T-helper 17 cell (primary cell): ENCODE measurements at places on chromosomes 1 and 21. TPM values are rescaled to one million over a fixed set of nuclear protein-coding genes. Genes with fewer than 3 reads are reported as not detected.

GRCh38 chr21:24112020-24112419 is 1495.3 kb downstream of the MRPL39 start:
- no peaks in the 10 kb centered on the region for H3K4me1 ChIP-seq
- H3K4me3 ChIP-seq = no peak overlapping the region
- no peaks in the 10 kb centered on the region for H3K27me3 ChIP-seq
- no peak for DNase-seq
- H3K36me3 ChIP-seq = no peaks in the 10 kb centered on the region
- no peak overlapping the region for H3K27ac ChIP-seq

- H3K4me3 ChIP-seq = no peak overlapping the region
- no peaks in the 10 kb centered on the region for H3K4me1 ChIP-seq
- DNase-seq = no peak
- peaks cover 22% of the 10 kb centered on the region for H3K27me3 ChIP-seq
Measured at GRCh38 chr1:29248409-29248808, 12.1 kb downstream of the PTPRU start.

DNA sequence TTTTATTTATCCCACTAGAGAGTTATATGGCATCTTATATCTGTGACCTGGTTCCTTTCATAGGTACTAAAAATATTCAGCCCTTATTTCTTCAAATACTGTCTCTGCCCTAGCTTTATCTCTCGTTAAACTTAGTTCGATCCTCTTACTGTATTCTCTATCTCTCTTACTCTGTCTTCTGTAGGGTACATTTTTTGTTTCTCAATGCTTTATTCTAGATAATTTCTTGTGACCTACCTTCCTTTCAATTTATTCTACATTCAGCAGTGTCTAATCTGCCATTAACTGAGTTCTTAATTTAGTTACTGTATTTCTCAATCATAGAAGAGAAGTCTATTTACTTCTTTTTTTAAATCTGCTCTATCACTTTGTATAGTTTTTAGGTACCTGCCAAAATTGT is 1.8 kb upstream of the ZFP69 start:
- H3K27ac ChIP-seq = no peak overlapping the region
- no peaks in the 10 kb centered on the region for H3K27me3 ChIP-seq
- H3K4me1 ChIP-seq = peaks cover 16% of the 10 kb centered on the region

GJA4 gene
- not detected for total RNA-seq

TRPM2 gene
- 26.1 TPM for total RNA-seq

PLEKHN1 gene
- total RNA-seq = 3.4 TPM

KIAA1614 gene
- 0.08 TPM for total RNA-seq

DNA sequence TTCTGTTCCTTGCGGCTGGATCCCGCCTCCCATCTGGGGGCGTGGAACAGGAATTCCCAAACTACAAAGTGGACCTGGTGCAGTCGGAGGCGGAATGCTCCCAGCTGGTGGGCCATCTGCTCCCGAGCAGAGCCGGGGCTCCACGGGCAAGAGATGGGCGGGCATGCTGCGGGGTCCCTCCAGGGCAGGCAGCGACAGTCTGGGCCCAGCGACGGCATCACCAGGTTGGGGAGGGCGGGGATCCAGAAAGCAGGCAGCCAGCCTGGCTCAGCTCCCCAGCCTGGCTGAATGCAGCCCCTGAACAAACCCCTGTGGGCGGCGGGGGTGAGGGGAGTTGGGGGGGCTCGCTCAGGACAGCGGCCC is 3.6 kb downstream of the MEGF6 start:
- no peaks in the 10 kb centered on the region for H3K36me3 ChIP-seq
- H3K4me1 ChIP-seq = peaks cover 8% of the 10 kb centered on the region
- no peak overlapping the region for H3K27ac ChIP-seq
- H3K27me3 ChIP-seq = peaks cover 15% of the 10 kb centered on the region
- H3K4me3 ChIP-seq = no peak overlapping the region

DNA sequence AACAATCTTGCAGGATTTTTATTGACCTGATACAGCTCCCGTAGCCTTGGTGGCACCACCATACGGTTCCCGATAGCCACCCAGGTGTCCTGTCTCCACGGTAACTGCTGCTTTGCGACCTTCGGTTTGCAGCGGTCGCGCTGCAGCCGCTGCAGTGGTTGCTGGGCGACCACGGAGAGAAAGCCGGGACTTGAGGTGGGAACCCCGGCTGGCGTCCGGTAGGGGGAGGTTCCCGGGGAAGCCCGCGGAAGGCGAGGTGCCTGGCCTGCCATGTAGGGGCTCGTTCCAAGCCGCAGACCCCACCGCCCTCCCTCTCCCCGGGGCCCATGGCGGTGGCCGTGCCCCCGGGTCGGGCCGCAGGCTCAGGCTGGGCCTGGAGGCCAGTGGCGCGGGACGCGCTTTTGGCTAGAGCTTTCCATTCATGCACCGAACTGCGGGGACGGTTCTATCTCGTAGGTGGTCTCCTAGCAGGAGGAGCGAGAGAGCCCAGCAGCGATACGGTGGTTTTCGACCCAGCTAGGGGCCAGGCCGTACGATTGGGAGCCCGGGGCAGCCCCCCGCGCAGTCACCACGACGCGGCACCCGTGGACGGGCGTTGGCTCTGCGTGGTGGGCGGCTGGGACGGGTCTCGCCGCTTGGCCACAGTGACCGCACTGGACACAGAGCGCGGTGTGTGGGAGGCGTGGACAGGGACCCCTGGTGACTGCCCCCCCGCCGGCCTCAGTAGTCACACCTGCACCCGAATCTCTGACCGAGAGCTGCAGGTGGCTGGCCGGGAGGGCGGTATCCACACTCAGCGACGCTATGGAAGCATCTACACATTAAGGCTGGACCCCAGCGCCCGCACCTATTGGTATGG is at the start of gene KLHDC9:
KLHDC9 (plus strand) TSS at position 152 of the 859 bp plus-strand sequence; CDS start at position 327, 175 bp downstream.
- H3K36me3 ChIP-seq = peaks cover 3% of the 10 kb centered on the region
- peaks cover 22% of the 10 kb centered on the region for H3K4me1 ChIP-seq
- H3K4me3 ChIP-seq = peak within 1 kb of the TSS; percentile 86
- DNase-seq = peak; percentile 47
- peak within 1 kb of the TSS; percentile 97 for H3K27ac ChIP-seq

- H3K36me3 ChIP-seq = peaks cover 3% of the 10 kb centered on the region
- peak overlapping the region; percentile 90 for H3K27ac ChIP-seq
- H3K4me3 ChIP-seq = peak overlapping the region; percentile 73
- no peak for DNase-seq
- H3K4me1 ChIP-seq = peaks cover 35% of the 10 kb centered on the region
- no peaks in the 10 kb centered on the region for H3K27me3 ChIP-seq
Measured at GRCh38 chr1:24899581-24900485, 30.2 kb downstream of the RUNX3 start.

MAP10 gene
- 1.3 TPM for total RNA-seq

CFH gene
- 36.8 TPM for total RNA-seq

- peaks cover 10% of the 10 kb centered on the region for H3K4me1 ChIP-seq
- no peak for DNase-seq
- no peak overlapping the region for H3K27ac ChIP-seq
- peaks cover 33% of the 10 kb centered on the region for H3K27me3 ChIP-seq
Measured at GRCh38 chr1:24155011-24155782, 12.3 kb upstream of the IL22RA1 start.

ITGB2 gene
- 359 TPM for total RNA-seq

FHAD1 gene
- not detected for total RNA-seq

DNA sequence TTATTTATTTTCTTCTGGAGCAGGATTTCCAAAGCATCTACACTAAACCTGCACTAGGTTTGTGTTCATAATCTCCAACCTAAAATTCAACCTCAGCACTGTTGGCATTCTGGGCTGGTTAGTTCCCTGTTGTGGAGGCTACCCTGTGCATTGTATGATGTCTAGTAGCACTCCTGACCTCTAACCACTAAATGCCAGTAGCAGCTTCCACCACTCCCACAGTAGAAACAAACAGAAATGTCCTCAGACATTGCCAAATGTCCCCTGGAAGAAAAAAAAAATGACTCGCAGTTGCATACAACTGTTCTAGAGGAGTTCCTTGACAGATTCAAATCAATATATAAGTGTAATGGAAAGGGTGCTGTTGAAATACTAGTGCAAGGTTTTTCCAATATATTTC is 18.9 kb downstream of the GRIK1 start:
- H3K4me3 ChIP-seq = no peak overlapping the region
- no peak for DNase-seq
- no peaks in the 10 kb centered on the region for H3K4me1 ChIP-seq
- no peaks in the 10 kb centered on the region for H3K27me3 ChIP-seq
- no peaks in the 10 kb centered on the region for H3K36me3 ChIP-seq

DNA sequence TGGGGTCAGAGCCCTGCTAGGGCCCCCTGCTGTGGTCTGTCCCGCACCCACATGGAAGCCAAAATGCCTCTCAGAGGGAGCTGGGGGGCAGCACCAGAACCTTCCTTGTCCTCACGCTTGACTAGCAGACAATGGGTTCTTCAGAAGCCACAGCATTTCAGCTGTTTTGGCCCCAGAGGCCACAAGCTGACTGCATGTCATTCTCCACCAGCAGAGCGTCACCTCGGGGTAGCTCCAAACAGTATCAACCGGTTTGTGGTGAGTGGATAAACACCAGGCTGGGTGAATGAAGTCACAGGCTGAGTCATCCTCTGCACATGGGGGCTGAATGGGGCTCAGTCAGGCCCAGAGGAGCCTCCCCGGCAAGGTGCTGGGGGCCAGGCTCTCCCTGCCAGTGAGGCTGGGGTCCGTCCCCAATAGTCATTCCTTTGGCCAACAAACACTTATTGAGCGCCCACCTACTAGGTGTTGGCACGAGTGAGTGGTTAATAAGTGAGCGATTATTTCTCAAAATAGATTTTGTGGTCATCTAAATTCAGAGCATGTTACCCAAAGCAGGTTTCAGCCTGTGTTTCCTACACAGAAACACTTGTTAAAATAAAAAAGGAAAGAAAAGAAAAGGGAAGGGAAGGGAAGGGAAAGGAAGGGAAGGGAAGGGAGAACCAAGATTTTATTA is 9.1 kb downstream of the OLIG1 start:
- no peak overlapping the region for H3K4me3 ChIP-seq
- peaks cover 8% of the 10 kb centered on the region for H3K4me1 ChIP-seq
- DNase-seq = no peak
- no peak overlapping the region for H3K27ac ChIP-seq
- H3K27me3 ChIP-seq = peaks cover 51% of the 10 kb centered on the region

DNA sequence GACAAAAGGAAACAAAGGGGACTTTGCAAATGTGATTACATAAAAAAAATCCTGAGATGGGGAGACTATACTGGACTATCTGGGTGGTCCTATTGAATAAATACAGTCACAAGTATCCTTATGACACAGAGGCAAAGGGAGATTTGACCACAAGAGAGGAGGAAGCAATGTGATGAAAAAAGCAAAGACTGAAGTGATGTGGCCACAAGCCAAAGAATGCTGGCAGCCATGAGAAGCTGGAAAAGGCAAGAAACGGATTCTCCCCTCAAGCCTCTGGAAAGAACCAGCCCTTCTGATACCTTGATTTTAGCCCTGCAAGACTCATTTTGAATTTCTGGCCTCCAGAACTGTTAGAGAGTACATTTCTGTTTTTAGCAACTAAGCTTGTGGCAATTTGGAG is 36.4 kb downstream of the OLFML2B start:
- no peak for DNase-seq
- no peak overlapping the region for H3K4me3 ChIP-seq
- H3K27ac ChIP-seq = no peak overlapping the region

SLC9C2 gene
- total RNA-seq = not detected

HFM1 gene
- not detected for total RNA-seq

- H3K4me1 ChIP-seq = peaks cover 4% of the 10 kb centered on the region
- no peak for DNase-seq
- no peak overlapping the region for H3K4me3 ChIP-seq
- H3K27ac ChIP-seq = no peak overlapping the region
Measured at GRCh38 chr21:14878971-14879370, 185.8 kb downstream of the NRIP1 start.

SMPDL3B gene
- not detected for total RNA-seq

ICOSLG gene
- total RNA-seq = 19.1 TPM

GRCh38 chr21:18588001-18588662 is 184.5 kb upstream of the TMPRSS15 start:
- no peak overlapping the region for H3K4me3 ChIP-seq
- no peak overlapping the region for H3K27ac ChIP-seq
- no peak for DNase-seq
- no peaks in the 10 kb centered on the region for H3K36me3 ChIP-seq
- H3K4me1 ChIP-seq = no peaks in the 10 kb centered on the region

PADI2 gene
- total RNA-seq = 0.23 TPM

PRR9 gene
- not detected for total RNA-seq

DNA sequence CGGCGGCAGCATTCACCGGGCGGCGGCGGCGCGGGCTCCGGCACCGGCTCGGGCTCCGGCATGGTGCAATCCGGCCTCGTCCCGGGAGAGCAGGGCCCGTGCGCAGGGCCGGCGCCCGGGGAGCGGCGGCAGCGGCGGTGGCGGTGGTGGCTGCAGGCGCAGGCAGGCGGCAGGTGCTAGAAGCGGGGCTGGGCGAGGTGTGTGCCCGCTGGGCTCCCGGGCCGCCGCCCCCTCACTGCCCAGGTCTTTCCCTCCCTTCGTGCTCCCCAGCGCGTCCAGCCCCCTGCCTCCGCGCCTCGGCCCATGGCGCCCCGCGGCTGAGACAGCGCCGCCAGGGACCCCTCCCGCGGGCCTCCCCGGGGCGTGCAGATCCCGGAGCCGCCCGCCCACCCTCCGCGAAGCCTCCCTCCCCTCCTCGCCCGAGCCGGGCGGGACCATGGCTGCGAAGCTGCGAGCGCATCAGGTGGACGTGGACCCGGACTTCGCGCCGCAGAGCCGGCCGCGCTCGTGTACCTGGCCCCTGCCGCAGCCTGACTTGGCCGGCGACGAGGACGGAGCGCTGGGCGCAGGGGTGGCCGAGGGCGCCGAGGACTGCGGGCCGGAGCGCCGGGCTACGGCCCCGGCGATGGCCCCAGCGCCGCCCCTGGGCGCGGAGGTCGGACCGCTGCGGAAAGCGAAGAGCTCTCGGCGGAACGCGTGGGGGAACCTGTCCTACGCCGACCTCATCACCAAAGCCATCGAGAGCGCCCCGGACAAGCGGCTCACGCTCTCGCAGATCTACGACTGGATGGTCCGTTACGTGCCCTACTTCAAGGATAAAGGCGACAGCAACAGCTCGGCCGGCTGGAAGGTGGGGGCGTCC is 492 bp downstream of the FOXO6 start:
- H3K4me3 ChIP-seq = peak overlapping the region; percentile 76
- H3K36me3 ChIP-seq = peaks cover 4% of the 10 kb centered on the region
- no peak overlapping the region for H3K27ac ChIP-seq

DNA sequence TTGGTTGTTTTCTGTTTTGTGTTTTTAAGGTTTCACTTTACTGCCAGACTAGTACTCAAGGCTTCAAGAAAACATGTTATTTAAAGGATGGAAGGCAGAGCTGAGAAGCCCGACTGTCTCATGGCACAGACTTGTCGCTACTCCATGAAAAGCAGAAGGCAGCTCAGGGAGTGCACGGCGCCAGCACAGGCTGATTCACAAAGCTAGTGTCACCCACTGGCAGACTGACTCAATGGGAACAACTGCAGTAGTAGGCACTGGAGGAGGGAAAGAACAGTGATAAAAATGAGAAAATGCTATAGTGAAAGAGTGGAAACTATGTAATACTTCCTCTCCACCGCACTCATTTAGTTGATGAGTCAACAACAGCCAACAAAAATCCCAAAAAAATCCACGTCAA is 14.7 kb downstream of the HSF2BP start:
- peak overlapping the region; percentile 3 for H3K27ac ChIP-seq
- H3K4me1 ChIP-seq = peaks cover 6% of the 10 kb centered on the region
- H3K27me3 ChIP-seq = peaks cover 22% of the 10 kb centered on the region
- no peaks in the 10 kb centered on the region for H3K36me3 ChIP-seq

NBPF8 gene
- total RNA-seq = 41.3 TPM

- H3K36me3 ChIP-seq = no peaks in the 10 kb centered on the region
- H3K4me3 ChIP-seq = no peak overlapping the region
- H3K27me3 ChIP-seq = no peaks in the 10 kb centered on the region
- H3K4me1 ChIP-seq = no peaks in the 10 kb centered on the region
- no peak for DNase-seq
- no peak overlapping the region for H3K27ac ChIP-seq
Measured at GRCh38 chr1:242743983-242744780, 219.7 kb upstream of the PLD5 start.

LRRC8B gene
- 24.0 TPM for total RNA-seq

DCDC2B gene
- not detected for total RNA-seq

NBPF14 gene
- 32.7 TPM for total RNA-seq
